ENCODE measurements at places on chromosomes 2 and 18.

DNA sequence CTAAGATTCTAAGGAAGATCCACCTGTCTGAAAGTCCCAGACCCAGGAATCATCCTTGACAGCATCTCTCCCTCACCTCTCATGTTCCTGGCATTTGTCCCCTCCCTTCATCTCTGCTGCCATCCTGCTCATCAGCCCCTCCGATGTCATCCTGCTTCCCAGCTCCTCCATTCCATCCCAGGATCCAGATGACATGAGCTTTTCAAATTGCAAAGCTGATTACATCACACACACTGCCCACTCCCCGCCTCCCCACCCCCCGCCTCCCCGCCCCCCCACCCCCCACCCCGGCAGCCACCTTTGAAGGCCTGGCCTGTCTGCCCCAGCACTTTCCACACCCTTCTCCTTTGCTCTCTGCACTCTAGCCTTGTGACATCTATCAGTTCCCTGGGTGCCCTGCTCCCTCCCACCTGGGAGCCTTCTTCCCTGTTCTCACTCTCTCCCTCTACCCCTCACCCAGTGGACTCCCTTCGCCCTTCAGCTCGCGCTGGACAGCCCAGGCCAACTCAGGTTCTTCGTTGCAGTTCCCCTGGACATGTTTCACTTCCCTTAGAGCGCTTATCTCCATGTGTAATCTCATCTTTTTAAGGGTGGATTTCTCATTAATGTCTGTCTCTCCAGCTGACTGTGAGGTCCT lies 61.6 kb downstream of the DNMT3A start:
- DNase-seq: no peak

DNA sequence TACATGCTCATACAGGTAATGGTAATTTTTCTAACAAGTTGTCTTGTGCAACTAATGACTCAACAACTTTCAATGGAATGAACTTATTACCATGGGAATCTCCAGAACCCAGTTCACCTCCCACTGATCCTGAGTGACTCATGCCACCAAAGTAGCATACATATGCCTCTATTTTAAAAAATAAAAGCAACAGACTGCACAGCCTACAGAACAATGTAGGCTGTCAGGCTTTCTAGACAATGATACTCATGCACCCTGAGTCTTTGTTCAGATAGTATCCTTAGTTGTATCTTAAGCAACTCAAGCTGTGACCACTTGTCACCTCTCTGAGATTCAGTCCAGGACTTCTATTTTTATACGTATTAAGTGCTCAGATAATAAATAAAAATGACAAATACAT lies 531.0 kb upstream of the SETBP1 start:
- DNase-seq: no peak

DNA sequence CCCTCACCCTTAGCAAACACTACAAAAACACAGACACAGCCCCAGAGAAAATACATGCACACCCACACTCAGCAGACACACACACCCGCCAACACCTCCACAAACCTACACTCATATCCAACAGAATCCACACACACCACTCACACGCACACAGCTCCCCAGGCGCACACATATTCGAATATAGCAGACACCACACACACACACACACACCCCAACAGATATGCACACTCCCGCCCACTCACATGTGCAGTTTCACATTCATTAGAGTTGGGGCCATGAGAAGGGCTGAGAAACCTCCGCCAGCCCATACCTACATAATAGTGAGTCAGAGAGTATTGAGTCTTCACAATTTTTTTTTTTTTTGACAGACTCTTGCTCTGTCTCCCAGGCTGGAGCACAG lies 29.4 kb upstream of the NOTO start:
- no peak for DNase-seq

- no peak for DNase-seq
These were observed 771.0 kb downstream of the NRXN1 start for GRCh38 chr2:50260886-50261285.

DNA sequence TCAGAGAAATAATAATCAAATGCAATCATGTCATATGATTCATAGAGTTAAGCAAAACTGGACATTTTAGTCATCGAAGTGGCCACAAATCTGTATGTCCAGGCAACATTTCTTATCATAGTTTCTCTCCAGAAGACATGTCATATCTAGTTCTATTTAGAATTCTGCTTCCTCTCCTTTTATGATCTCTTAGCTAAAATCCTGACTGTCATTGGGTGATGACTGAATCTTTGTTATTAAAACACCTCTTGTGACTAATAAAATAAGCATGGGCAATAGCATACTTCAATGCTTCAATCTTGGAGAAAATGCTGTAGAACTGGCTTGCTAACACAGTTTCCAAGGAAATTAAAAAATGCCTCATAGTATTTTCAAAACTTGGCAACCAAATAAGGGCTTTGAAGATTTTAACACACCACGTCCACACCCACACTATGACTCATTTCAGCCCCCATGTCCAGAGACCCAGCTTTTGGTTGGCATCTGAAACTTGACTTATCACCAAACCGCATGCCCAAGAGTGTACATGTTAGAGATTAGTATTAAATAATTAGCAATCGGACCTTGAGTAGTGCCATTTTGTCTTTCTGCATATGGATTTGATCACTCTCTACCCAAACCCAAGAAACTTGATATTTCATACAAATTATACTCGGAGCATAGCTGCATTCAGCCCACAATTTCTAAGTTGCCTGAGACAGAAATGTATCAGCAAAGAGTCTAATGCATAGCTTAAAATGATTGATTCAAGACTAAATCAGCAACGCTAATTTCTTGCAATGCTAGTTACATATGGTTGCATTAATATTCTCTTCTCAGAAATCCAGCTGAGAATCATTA lies 106.5 kb upstream of the ETAA1 start:
- no peak for DNase-seq

- DNase-seq: no peak
These were observed 123.3 kb downstream of the ACKR3 start for GRCh38 chr2:236692937-236693336.

- DNase-seq: peak; percentile 60
These were observed 71.2 kb downstream of the CTAGE1 start for GRCh38 chr18:22346401-22346952.

DNA sequence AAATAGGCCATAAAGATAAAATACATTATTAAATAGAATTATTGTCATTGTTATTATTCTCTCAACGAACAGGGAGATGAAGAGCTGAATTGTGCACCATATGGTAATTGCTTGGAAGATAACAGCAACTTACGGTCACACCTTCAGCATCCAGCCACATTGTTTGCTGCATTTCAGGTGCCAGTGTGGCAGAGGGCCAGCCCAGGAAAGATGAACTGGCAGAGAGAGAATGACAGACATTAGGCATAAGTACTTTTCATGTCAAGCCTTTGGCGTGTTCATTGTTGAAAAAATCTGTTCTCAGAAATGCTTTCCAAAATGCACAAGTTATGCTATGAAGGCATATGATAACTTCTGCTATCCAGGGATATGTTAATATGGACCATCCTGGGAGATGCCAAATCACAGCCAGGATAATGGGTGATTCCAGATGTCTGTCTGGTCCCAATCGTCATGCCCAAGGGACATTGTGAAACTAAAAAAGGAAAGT lies 748.6 kb upstream of the PIK3C3 start:
- no peak for DNase-seq

- DNase-seq: no peak
These were observed 140.7 kb downstream of the ZNF516 start for GRCh38 chr18:76354348-76354747.

- no peak for DNase-seq
These were observed 20.8 kb upstream of the CEP68 start for GRCh38 chr2:65035351-65035943.

Data from thoracic aorta (tissue), 2 donors.